ENCODE measurements at places on chromosomes 1 and 21.

DNA sequence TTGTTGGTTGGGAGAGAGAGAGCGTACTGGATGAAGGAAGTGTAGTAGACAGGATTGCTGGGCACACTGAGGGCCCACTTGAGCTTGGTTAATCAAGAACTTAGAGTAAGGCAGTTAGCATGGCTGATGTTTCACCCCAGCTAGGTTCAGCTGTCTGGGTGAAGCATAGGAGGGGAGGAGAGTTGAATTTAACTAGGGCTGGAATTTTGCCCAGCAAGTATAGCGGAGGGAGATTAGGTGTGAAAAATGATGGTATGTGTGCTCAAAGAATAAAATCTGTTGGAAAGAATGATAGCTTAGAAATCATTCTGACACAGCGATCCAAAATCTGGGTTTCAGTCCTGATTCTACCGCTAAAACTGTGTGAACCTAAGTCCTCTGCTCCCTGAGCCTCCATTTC is 461.5 kb upstream of the PROX1 start:
- no peak for DNase-seq

DNA sequence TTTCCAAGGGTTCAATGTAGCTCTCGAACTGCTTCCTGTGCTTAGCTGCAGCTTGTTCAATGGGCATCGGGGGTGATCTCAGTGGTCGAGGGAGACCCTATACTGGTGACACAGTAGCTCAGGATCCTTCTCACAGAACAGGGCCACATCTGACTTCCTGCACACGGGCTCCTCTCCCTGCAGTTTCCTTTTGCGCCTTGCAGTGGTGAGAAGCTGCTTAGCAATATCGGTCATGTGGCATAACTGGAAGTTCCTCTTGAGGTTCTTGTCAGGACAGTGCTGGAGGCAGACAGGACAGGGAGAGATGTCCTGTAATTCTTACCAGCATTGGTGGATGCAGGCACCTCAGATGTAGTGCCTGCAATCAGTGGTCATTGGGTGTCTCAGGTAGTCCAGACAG is 140.5 kb upstream of the MAP1LC3C start:
- no peak for DNase-seq

GRCh38 chr1:19398309-19398760 is 86.2 kb downstream of the SLC66A1 start:
- no peak for DNase-seq

DNA sequence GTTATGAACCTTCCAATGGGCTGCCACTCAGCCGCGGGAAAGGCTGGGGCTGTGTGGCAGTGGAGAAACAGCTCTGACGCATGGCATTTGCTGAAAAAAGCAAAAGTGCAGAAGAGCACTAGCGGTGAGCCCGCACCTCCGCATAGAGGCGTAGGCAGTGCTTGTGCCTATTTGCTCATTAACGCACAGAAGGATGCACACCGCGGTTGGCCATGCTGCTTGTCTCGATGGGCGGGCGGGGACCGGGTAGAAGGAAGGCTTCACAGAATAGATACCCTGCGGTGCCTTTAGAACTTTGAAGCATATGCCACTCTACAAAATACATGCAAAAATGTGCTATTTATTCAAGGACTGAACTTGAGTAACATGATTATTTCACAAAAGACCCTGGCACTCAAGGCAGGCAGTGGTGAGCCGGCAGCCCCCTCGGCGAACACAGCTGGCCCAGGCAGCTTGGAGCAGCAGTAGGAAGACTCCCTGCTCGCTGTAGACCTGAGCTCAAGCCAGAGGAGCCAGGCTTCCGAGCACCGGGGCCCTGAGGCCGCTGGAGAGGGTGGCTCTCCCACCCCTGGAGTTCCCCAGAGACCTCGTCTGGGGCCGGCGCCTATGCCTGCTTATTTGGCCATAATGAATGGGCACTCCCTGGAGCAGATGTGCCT is 71.5 kb downstream of the SIK1 start:
- no peak for DNase-seq

DNA sequence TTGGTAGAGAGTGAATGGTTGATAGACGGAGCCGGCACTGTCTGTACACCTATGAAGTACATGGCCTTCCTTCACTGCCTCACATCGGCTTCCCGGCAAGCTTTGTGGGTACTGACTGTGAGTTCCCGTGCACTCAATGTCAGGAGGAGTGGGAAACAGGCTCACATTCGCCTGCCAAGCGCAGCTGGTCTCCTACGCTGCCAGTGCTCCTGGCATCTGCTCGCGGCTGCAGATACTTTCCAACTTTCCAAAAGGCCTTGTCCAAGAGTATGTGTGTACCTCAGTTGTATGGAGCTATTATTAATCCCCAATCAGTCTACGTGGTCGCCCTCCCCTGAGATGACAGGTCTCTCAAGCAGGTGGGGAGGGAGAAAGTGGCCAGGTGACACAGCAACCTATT is 180.8 kb downstream of the ZSCAN20 start:
- no peak for DNase-seq

- no peak for DNase-seq
Observed at GRCh38 chr1:14486401-14487201, 111.9 kb upstream of the KAZN start.

- DNase-seq, result no peak
Observed at GRCh38 chr1:93668951-93669350, 12.7 kb downstream of the BCAR3 start.

- no peak for DNase-seq
Observed at GRCh38 chr21:45990741-45991605, 9.4 kb downstream of the COL6A1 start.

- no peak for DNase-seq
Observed at GRCh38 chr1:14183329-14183728, 415.2 kb upstream of the KAZN start.

- no peak for DNase-seq
Observed at GRCh38 chr1:8512504-8512903, 194.6 kb downstream of the SLC45A1 start.

- DNase-seq, result no peak
Observed at GRCh38 chr1:162248854-162249535, 127.7 kb downstream of the SPATA46 start.

DNA sequence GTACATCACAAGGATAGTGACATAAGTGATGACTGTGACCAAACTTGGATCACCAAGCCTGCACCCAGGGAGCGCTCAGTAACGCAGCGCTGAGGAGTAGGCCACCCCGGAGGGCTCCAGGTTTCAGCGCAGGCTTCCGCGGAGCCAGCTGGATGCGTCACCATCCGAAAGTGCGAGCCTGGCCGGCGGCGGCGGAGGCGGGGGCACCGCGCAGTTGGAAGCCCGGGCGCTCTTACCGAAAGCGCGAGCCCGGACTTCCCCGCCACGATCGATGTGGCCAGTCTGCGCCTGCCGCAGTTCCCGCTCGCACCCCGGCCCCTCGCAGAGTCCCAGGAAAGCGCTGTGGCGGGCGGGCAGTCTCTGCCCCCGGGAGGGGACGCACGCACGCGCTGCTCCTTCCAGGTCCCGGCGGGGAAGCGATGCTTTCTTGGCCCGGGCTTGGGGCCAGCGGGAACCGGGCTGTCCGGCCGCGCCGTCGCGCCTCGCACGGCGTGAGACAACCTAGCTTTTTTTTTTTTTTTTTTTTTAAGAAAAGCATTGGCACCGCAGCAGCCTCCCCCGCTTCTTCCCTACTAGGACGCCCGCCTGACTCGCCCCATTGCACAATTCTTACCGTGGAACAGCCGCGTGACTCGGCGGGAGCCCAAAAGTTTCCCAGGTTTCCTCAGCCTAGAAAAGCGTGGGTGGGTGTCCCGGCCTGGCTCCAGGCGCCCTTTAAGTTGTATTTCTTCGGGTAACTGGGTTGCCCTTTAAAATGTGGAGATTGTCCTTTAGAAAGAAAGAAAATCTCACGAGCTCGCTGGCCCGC is 36.4 kb upstream of the JAK1 start:
- peak; percentile 41 for DNase-seq

DNA sequence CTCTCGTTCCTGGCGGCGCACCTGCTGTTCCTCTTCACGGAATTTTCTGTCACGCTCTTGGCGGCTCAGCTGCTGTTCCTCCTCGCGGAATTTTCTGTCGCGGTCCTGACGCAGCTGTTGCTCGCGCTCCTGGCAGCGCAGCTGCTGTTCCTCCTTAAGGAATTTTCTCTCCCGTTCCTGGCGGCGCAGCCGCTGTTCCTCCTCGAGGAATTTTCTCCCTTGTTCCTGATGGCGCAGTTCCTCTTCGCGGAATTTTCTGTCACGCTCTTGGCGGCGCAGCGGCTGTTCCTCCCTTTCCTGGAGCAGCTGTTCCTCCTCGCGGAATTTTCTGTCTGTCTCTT is 6.4 kb downstream of the TCHH start:
- no peak for DNase-seq

DNA sequence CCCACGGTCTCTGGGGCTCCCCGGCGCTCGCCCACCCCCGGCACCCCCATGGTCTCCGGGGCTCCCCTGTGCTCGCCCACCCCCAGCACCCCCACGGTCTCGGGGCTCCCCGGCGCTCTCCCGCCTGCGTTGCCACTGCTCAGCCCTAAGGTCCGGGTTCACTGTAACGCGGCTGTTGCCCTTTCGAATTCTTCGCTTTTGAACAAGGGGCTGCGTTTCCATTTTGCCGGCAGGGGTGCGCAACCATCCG is 5.2 kb upstream of the FTCD start:
- DNase-seq, result no peak

DNA sequence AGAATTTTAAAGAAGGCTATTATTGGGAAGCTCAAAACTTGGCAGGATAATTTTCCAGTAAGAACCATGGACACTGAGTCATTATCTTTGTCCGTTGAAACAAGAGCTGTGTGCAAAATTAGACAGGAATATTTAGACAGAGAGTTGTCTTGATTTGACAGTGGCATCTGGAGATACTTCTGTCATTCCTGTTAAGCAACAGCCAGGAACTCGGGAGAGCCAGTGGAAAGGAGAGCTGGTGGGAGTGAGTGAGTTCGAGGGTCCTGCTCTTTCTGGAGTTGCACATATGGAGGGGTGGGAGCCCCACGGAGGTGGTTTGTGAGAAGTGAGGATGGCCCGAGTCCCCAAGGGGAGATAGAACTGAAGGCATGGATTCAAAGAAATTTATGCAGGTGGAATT is 3.1 kb downstream of the COQ8A start:
- no peak for DNase-seq

DNA sequence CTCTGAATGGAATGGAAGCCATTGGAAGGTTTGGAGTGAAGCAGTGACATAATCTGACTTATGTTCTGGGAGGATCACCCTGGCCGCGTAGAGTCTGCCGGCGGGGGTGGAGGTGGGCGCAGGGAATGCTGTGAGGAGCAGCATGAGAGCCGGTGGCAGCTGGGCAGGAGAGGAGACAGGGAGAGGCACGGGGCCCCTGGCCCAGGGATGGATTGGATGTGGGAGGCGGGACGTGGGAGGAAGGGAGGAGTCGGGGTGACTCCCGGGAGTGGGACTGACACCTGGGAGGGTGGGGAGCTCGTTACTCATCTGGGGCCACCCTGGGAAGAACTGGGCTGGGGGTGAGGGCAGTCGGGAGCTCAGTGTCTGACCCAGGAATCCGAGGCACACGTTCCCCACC is 10.4 kb upstream of the KCNAB2 start:
- DNase-seq, result no peak

DNA sequence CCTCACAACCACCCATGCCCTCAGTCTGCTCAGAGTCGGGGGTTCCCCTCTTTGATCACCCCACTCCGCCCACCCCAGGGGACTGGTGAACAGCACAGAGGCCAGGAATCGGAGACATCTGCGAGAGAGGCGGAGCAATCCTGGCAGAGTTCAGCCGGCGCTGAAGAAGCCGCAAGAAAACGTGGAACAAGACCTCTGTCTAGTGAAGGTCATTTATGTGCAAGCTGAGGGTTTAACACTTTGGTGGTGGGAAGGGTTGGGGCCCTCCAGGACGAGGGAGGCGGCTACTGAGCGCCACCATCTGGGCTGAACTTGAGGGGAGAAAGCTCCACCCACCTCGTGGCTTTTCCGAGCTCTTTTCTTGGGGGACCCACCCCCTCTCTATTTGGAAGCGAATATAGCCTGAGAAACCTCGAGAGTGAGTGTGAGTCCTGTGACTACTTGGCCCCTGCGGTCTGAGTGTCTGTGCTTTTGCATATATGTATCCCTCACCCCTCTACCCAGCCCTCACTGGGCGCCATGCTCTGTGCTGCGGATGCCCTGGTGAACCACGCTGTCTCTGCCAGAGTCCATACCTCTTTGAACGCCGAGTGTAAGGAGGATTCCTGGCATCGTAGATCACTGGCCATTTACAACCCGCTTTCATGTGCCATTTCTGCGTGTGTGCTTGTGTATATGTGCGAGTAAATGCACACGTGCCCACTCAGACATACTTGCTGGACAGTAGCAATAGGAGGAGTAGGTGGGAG is 1.2 kb upstream of the EPHA10 start:
- no peak for DNase-seq

- DNase-seq, result no peak
Observed at GRCh38 chr1:155070721-155071569, 7.4 kb downstream of the EFNA4 start.

- no peak for DNase-seq
Observed at GRCh38 chr1:39411526-39412478, 79.6 kb upstream of the BMP8A start.

DNA sequence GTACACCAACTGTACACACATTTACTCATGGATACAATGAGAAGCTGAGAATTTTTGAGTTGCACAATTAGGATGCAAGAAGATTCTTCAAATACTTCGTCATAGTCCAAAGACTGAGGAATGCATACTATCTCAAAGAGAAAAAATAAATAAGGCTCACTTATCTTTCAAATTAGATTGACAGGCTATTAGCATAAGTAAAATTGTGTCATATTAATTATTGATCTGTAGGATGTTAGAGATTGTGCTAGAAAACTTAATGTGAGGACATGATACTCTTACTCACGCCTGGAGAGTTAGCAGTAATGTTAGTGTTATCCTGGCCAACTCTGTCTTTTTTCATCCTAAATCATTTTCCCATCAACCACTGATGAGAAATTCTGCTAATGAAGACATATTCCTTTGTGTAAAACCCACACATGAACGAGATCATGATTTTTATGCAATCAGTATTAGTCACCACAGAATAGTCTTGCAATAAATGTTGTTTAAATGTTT is 659.0 kb downstream of the LTN1 start:
- DNase-seq, result no peak

- no peak for DNase-seq
Observed at GRCh38 chr1:212364985-212365384, 49.7 kb downstream of the PACC1 start.

DNA sequence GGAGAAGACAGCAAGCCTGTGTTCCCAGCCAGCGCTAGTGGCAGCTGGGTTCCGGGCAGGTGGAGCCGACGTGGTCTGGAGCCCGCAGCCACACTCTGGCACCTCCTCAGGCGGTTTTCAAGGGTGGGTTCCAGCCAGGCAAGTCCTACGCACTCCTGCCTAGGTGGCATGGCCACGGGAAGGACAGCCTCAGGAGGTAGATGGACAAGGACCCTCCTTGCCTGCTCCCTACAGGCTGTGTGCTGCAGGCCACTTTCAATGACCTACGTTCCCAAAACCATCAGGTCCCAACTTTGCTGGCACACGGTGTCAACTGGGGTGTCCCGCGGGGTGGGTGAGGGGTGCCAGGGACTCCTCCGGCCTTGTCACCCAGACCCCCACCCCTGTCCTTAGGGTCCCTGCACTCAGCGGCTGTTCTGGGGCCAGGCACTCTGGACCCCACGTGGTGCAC is 6.7 kb upstream of the PTGER3 start:
- no peak for DNase-seq

GRCh38 chr1:205600085-205600484 is 31.7 kb downstream of the ELK4 start:
- no peak for DNase-seq

GRCh38 chr1:174968750-174969244 is 30.9 kb upstream of the CACYBP start:
- no peak for DNase-seq

Data from stimulated activated CD4-positive, alpha-beta T cell treated with anti-CD3 and anti-CD28 coated beads, Interleukin-1b, Interleukin-23, amount 100 ng/mL, for 1 hour (primary cell).